ENCODE measurements at places on chromosomes 4 and X.

DNA sequence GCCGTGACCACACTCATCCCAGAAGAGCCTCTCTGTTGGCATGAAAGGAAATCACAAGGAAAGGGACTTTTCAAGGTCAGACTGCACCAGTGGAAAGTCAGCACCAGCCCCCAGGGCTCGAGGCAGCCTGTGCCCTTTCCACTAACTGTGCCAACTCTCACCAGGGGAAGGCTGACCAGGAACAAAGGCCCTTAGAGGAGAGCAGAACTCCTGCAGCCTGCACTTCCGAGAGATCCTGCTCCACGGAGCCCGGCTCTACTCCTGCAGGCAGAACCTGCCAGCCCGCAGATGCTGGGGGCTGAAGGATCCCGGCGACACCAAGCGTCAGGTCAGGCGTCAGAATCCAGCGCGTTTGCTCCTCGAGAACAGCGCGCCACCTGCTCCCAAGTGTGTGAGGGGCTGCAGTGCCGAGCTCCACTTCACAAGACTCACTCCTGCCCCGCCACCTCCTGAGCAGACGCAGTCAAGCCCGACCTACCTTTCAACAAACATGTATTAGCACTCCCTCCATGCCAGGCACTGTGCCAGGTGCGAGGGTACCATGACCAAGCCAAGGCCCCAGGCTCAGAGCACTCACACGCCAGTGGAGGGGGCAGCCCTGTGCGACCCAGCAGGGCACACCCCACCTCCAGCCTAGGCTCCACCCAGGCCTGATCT, 13.6 kb upstream of the HELT start:
- DNase-seq, result no peak

DNA sequence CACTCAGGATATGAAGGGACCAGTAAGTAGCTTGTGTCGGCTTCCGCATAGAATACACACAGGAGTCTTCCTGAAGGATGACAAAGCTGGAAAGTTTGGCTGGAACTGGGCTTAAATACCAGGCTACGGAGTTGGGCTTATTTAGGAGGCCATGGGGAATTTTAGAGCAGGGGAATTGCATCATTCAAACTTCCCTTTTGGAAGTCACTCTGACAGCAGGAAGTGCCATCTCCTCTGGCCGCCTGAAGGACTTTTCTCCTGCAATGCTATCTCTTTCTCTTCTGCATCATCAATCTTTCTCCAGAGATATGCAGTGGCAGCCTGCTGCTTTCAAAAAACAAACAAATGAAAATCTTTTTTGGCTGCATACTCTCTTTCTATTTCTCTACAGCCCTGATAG, 48.4 kb upstream of the PAK3 start:
- DNase-seq, result no peak

DNA sequence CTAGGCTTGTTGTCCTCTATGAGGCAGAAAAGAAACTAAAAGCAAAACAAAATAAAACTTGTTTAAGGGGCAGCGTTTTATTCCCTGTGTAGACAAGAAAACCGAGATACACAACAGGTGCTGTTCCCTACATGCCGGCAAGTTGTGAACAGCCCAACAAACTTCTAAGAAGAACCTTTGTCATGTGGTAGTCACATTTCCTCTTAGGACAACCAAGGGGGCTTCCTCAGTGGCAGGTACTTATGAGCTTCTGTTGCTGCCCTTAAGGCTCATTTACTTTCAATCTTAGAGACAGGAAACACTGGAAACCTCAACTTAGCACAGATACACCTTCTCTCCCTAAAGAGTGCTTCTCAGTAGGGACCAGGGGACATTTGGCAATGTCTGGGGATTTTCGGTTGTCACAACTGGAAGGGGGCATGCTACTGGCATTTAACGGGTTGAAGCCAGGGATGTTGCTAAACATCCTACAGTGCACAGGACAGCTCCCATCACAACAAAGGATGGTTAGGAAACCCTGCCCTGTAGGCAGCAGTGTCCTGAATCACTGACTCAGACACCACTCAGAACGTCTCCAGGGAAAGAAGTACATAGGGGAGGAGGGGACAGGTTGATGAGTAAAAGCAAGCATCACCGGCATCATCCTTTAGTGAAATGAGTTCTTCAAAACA, 111.0 kb downstream of the ASB9 start:
- peak; percentile 71 for DNase-seq

- DNase-seq, result no peak
These were observed 25.3 kb downstream of the ARSF start for GRCh38 chrX:3066555-3066954.

GRCh38 chr4:17335371-17335770, 176.5 kb downstream of the QDPR start:
- DNase-seq, result peak; percentile 10

DNA sequence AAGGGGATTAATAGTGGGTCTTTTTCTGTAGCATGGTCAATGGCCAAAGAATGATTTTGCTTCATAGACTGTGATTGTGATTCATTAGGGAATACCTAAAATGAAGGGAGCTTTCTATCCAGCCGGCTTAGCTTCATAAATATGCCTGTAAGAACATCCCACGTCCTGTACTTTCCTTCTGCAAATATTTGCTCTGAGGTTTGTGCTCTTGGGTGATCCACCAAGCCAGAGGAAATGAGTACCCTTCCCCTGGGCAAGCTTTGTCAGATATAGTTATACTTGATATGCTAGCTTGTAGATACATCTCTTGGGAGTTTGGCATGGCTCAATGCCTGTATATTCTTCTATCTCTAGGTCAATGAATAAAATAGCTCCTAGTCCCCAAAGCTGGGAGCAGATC, 28.2 kb upstream of the SPARCL1 start:
- DNase-seq, result no peak

DNA sequence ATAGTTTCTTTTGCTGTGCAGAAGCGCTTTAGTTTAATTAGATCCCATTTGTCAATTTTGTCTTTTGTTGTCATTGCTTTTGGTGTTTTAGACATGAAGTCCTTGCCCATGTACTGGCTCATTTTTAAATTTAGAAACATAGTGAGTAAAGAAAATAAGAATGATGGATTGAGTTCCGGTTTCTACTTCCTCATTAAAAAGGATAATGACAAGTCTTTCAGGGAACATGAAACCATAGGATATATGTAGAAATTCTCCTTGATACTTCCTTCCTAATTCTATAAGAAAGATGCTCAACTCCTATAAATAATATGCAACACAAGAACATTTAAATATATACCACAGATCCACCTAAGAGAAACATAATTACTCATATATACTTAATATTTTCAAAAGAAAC, 240.9 kb downstream of the BANK1 start:
- no peak for DNase-seq

- DNase-seq, result no peak
These were observed 34.8 kb downstream of the IGFBP7 start for GRCh38 chr4:57075367-57075766.

GRCh38 chr4:144817081-144817480, 171.1 kb downstream of the HHIP start:
- no peak for DNase-seq

- no peak for DNase-seq
These were observed 415 bp downstream of the SHISA3 start for GRCh38 chr4:42397635-42398170.

DNA sequence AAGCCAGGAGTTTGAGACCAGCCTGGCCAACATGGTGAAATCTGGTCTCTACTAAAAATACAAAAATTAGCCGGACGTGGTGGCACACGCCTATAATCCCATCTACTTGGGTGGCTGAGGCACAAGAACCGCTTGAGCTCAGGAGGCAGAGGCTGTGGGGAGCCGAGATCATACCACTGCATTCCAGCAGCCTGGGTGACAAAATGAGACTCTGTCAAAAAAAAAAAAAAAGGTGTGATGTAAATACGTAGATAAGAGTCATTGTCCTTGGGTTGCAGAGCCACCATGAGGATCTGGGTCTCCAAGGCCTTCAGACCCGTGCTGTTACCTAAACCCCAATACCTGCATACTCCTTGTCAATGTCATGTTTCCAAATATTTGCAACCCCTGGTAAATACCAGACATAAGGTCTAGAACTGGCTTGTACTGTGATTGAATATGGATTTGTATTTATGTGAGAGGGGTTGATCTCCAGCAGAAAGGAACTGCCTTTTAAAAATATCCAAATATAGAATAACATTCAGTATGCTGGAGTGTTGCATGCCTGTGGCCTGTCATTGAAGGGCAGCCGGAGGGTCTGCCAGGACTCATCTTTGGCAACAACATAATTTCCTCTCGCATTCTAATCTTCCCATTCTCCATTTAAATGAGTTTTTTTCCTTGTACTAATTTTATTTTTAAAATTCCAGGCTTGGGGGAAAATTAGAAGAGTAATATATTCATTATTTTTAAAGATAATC, 40.4 kb downstream of the ATXN3L start:
- DNase-seq, result no peak

- no peak for DNase-seq
These were observed 4.7 kb downstream of the GK2 start for GRCh38 chr4:79403356-79403755.

- DNase-seq, result no peak
These were observed 496.3 kb downstream of the PDGFC start for GRCh38 chr4:156475322-156475721.

- DNase-seq, result no peak
These were observed 5.9 kb upstream of the HAND2 start for GRCh38 chr4:173535957-173536356.

DNA sequence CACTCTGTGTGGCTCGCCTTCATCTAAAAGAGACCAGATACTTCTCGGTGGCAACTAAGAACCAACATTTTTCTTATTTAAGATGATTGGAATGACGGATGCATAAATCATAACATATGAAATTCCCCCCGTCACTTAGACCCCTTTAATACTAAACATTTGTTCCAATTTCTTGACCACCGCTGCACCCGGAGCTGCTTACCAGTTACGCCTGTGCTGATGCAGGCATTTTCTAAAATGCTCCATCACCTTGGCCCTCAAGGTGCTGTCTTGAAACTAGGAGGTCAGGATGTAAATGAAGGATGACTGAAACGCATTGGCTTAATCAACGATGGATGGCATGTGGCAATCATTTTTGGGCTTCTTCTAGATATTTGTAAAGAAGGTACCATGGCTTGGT, 130.0 kb downstream of the CPZ start:
- DNase-seq, result no peak

GRCh38 chr4:152014280-152014679, 253.5 kb upstream of the GATB start:
- DNase-seq, result peak; percentile 12

GRCh38 chrX:110407910-110408545, 49.4 kb downstream of the RTL9 start:
- peak; percentile 72 for DNase-seq

- DNase-seq, result no peak
These were observed 196.2 kb upstream of the TENT5D start for GRCh38 chrX:80223982-80224579.

- peak; percentile 11 for DNase-seq
These were observed 125.0 kb upstream of the TBL1X start for GRCh38 chrX:9339603-9340491.

GRCh38 chr4:18813055-18813454, 791.5 kb upstream of the LCORL start:
- DNase-seq, result no peak

GRCh38 chrX:25296850-25297249, 281.1 kb upstream of the ARX start:
- DNase-seq, result no peak

DNA sequence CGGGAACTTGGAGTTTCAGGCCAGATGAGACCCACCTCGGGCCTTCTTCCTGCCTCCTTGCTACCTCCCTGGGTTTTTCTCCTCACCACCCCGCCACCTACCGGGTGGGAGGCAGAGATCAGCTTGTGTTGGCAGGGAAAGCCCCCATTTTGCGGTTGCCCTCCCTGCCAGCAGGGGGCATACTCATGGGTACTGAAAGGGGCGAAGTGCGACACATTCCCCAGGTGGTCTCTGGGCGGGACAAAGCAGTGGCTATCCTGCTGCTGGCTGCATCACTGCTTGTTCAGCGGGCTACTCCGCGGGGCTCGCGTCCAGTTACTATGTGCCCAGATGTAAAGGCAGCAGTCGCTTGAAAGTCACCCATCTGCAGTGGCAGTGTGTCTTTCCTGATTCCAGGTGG, 330.3 kb downstream of the PDHA2 start:
- DNase-seq, result no peak

- DNase-seq, result no peak
These were observed 1.0 kb upstream of the SFRP2 start for GRCh38 chr4:153789741-153790499.

DNA sequence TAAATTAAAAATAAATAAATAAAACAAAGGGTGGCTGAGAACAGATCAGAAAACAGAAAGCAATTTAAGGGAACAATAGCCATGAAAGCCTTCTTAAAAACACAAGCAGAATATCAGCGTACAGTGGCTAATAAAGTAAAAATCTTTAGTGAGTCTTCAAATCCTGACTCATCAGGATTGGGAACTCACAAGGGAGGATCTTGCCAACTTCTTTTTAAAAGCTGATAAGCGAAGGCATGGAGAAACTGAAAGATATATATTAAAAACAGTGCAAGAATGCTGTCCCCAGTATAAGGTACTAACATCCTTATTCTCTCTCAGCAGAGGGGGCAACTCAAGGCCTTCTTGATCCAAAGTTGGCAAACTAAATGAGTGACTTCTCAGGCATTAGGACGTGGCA, 180.1 kb downstream of the DHX15 start:
- no peak for DNase-seq

- DNase-seq, result no peak
These were observed 956.2 kb upstream of the DIAPH2 start for GRCh38 chrX:95728446-95728845.

- no peak for DNase-seq
These were observed 43.0 kb downstream of the AMELX start for GRCh38 chrX:11336201-11336600.

GRCh38 chrX:102599951-102600579, 750 bp downstream of the ARMCX5 start:
- no peak for DNase-seq

GRCh38 chr4:13766761-13767540, 139.4 kb upstream of the BOD1L1 start:
- DNase-seq, result no peak

GRCh38 chr4:158861766-158862165, 92.9 kb downstream of the FNIP2 start:
- DNase-seq, result no peak

DNA sequence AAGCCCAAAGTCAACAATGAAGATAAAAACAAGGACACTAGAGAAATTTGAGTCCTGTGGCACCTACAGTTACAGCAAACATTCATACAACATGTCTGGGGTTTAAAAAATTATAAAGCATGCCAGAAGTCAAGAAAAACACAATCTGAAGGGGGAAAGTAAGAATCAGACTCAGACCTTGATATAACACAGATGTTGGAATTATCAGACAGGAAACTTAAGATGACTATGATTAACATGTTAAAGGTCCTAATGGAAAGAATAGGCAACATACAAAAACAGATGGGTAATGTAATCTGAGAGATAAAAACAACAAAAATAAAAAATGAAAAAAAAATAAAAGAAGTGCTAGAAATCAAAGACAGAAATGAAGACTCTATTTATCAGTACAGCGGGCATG, 446.5 kb downstream of the SPRY1 start:
- no peak for DNase-seq
